NCI-H510A treated with DMSO at 0.1 percent for 48 hours (cell line): ENCODE measurements at places on chromosomes 2 and 18.

DNA sequence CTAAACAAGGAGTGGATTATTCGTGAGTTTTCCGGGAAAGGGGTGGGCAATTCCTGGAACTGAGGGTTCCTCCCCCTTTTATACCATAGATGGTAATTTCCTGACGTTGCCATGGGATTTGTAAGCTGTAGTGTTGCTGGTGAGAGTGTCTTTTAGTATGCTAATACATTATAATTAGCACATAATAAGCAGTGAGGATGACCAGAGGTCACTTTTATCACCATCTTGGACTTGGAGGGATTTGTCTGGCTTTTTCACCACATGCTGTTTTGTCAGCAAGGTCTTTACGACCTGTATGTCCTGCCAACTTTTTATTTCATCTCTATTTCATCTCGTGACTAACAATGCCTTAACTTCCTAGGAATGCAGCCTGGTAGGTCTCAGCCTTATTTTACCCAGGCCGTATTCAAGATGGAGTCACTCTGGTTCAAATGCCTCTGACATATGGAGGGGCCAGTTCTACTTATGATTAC lies 124.8 kb upstream of the B3GNT2 start:
- no peak for DNase-seq

GRCh38 chr2:189020179-189020578 lies 46.0 kb downstream of the COL3A1 start:
- no peak for DNase-seq

DNA sequence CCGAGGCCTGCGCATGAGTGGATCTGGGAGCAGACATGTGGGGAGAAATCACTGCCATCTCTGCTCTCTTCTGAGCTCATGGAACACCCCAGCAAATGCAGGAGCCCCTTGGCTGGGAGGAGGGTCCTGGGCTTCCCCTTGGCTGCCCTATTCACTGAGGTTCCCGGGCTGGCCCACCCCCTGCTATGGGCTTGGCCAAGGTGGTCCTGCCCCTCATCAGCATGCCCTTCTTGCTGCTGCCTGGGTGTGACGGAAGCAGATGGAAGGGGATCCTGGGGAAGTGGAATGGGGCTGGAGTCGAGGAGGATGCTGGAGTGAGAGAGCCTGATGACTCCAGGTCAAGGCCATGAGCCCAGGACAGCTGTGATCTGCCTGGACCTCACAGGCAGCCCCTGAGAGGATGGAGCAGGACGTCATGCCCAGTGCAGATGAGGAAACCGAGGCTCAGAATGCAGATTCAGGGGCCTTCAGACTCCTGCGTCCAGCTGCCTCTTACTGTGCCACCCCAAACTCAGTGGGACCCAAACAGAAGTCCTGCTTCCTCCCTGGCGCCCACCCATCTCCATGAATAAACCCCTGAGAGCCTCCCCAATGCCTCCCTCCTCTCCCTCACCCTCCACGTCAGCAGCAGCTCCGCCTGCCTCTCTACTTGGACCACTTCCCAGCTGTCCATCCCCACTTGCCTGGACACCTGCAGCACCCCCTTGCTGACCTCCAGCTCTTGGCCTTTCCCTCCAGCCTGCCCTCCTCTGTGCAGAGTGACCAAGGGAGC lies 4.0 kb downstream of the SNED1 start:
- DNase-seq: no peak

DNA sequence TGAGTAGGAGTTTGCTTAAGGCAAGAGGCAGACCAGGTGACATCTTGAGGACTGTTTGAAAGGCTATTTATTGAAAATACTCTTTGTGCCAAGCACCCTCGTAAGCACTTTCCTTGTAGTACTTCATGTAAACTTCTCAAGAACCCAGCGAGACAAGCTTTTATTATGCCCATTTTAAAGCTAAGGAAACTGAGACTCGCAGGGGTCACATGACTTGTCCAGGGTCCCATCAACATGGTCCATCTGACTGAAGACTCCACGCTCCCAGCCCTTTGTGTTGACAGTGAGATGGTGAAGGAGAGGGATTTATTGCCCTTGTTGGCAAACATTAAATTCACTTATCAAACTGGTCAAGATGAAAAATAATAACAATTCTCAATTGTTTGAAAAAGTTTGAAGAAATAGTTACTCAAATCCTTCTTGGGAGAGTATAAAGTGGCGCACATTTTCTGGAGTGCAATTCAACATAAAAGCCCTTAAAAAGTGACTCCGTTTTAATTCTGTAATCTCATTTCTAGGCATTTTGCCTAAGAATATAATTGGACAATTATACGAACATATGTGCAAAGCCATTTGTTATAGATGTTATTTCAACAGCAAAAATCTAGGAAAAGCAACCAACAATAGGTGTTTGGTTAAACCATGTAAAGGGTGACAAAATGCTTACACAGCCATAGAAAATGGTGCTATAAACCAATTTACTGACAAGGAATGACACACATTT lies 270.5 kb upstream of the NCKAP5 start:
- no peak for DNase-seq

DNA sequence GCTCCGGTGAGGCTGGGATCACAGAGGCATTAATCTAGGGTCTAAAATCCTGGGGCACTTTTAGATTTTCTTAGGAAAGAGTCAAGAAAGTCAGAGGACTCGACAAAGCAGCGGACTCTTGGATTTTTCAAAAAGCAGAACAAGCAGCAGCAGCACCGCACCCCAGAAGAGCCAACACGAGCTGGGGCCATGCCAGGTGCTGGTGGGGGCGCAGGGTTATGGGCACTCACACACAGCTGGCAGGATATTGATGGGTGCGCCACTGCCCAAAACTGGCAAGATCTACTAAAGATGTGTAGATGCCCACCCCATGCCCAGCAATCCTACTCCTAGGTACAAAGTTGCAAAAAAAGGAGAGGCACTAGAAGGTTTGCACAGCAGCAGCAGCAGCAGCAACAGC lies 33.9 kb upstream of the SEMA4C start:
- DNase-seq: no peak

GRCh38 chr2:9770308-9771100 lies 72.8 kb upstream of the TAF1B start:
- DNase-seq: peak; percentile 68

DNA sequence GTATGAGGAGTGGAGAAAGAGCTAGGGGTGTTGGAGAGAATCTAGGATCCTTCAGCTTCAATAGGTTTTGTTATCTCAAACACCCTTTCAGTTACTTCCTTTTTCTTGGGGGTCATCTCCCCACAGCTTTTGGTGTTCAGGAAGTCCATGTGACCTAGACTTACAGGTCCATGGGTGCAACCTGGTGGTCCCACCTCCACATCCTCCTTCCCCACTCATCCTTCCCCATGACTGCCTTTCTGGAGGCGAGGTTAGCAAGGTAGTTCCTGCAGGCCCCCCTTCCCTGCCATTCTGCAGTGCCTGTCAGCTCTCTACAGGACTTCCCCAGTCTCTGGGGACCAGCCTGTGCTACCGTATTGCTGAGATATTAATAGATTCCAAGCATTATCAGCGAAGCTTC lies 107.6 kb downstream of the TMEM17 start:
- no peak for DNase-seq

DNA sequence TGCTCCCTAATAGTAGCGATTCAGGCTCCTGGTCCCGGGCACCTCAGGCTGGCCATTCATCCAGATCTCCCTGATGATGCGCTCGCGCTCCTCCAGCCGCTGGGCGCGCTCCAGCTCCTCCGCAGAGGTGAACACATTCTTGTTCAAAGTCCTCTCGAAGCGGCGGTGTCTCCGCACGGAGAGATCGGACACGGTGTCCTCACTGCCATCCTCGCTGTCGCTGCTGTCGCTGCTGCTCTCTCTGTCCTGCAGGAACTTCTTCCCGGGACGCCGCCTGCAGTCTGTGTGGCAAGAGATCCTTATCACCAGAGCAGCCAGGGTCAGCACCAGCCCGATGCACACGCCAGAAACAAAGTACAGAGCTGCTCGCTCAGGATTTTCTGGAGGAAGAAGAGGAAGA lies 67.5 kb downstream of the EVA1A start:
- no peak for DNase-seq

GRCh38 chr2:180003073-180003472 lies 4.0 kb downstream of the CWC22 start:
- DNase-seq: no peak

DNA sequence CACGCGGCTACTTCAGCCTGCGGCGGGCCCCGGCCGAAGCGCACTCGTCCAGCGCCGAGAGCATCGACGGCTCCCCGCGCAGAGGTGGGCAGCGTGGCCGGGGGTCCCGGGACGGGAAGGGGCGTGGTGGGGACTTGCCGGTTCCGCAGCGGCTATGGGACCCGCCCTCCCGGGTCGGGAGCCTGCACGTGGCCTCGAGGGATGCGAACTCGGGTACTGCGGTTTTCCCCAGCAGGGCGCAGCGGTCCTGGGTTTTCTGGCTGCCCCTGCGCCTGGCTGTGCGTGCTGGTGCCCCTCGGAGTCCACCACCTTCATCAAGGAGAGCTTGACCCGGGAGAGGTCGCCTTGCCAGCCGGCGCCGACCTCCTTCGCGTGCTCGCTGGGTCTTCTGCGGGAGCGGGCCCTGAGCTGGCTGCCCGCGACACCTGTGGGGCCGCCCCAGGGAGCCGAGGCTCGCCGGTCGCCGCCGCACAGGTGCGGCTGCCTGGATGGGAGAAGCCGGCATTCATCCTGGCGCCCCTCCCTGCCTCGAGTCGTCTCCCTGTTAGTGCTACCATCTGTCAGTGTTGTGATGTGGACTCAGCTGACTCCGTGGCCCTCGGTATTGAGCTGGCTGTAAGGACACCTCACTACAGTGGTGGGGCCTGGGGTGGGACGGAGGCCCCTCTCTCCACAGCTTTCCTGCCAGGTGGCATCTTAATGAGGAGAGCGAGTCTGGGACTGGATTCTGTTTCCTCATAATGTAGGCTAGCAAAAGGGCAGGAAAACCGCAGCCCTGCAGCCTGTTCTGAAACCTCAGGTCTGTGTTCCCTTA lies 177.3 kb downstream of the AGAP1 start:
- DNase-seq: peak; percentile 27

DNA sequence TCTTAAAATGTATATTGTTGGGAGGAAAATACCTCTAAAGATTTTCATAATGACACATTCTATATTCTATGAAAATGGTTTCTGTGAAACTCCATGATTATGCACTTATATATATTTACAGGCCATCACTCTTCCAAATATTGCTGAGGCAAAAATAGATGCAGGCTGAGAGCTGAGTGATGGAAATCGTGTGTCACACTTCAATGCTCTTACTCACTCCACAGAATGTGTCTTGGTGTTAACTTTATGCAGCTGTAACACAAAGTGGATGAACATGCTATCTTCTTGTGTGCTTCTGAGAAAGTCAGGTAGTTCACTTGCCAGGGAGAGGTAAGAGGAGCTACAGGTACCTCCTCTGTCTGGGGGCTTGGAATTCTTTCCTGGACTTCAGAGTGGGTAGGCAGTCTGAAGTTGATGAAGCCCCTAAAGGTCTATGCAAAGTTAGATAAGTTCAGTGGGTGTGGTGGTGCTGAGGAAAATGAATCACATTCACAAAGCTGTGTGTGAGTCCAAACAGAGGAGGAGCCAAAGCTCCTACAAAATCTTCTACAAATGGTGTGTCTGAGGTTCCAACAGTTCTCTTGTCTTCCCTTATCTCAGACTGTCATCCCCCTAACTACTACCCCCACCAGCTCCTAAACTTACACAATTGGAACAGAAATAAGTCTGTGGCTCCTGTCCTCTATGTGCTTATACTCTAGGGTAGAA lies 74.2 kb upstream of the ST6GAL2 start:
- DNase-seq: no peak

- DNase-seq: peak; percentile 62
Observed at GRCh38 chr2:60806988-60807681, 51.1 kb downstream of the PAPOLG start.
